ENCODE measurements at places on chromosomes 5 and 9. TPM values are rescaled to one million over a fixed set of nuclear protein-coding genes. Genes with fewer than 3 reads are reported as not detected.

The WDR41 gene
- 114 TPM for total RNA-seq

The SLC45A2 gene
- not detected for total RNA-seq

The WNK2 gene
- total RNA-seq, result 31.9 TPM

The MED7 gene
- 3.8 TPM for total RNA-seq

The IL3 gene
- not detected for total RNA-seq

The GDA gene
- not detected for total RNA-seq

The C9orf50 gene
- not detected for total RNA-seq

The ECM2 gene
- total RNA-seq, result 31.9 TPM

The GPX8 gene
- 32.6 TPM for total RNA-seq

The TSSK1B gene
- 0.35 TPM for total RNA-seq

The WWC1 gene
- total RNA-seq, result not detected

The IL9 gene
- total RNA-seq, result not detected

The PCDHA1 gene
- total RNA-seq, result 0.41 TPM

The IFNK gene
- not detected for total RNA-seq

The BTNL9 gene
- total RNA-seq, result 19.1 TPM

The INSL6 gene
- total RNA-seq, result not detected

The LSM11 gene
- total RNA-seq, result 9.5 TPM

The ISL1 gene
- total RNA-seq, result not detected

The CFAP90 gene
- total RNA-seq, result 1.7 TPM
